Stimulated activated naive CD4-positive, alpha-beta T cell treated with Interleukin-2 at 50 U/mL for 16 hours (primary cell): ENCODE measurements at places on chromosomes 4 and X.

DNA sequence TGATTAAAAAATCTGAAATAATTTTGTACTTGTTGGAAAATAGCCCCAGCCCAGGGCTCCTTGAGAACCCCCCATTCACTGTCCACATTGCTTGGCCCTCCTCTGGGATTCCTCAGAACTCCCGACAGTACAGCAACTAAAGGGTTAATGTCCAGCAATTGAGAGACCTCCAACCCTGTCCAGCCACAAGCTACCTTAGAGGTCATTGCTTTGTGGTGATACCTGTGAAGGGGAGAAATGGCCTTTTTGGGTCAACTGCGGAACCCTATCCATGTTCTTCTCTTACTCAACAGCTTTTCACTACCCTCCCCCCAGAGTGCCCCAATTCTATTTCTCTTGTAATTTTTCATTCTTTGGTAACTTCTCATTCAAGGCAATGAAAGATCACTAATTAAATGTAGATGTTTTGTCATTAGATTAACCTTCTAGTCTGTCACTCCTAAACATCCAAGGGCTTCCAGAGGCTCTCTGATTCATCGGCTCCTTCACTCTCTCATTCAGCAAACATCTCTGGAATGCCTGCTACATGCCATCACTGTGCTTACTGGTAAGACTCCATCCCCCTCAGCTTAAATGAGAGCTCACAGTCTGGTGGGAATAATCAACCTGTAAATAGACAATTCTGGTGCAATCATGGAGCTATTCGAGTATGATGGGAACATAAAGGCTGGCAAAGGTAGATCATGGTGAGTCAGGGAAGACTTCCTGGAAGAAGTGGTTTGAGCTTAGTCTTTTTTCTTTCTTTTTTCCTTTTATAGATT is 241.4 kb upstream of the PGRMC2 start:
- no peak for DNase-seq

DNA sequence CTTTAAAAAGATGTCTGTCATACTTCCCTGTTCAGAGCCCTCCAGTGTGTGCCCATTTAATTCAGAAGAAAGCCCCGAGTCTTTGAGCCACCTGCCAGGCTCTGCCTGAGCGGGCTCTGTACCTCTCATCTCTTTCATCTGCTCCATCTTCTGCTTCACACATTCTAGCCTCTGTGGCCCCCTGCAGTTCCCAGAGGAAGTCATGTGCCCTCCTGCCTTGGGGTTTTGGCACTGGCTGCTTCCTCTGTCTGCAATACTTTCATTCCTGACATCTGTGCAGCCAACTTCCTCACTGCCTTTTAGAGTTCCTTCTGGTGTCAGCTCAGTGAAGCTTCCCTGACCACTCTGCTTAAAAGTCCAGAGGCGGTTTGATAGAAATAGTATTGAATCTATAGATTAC is 6.2 kb upstream of the STK32B start:
- DNase-seq: no peak

- DNase-seq: no peak
Measured at GRCh38 chrX:69844636-69845035, 205.1 kb downstream of the AWAT2 start.

DNA sequence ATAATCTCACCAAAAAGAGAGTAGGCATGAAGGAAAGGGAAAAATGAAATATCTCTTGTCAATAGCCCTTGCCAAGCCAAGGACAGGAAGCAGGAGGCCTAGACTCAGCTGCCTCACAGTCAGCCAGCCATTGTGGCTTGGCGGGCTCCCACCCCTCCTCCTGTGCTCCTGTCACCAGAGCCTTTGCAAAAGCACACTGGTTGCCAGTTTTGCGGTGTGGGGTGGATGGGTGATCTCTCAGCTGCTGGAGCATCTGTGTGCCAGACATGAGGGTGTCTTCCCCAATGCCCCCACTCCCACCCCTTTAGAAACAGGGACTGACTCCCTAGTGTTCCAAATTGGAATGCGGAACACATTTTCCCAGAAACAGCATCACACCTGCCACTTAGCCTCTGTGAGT is 26.1 kb downstream of the ARHGEF6 start:
- no peak for DNase-seq

GRCh38 chr4:1574601-1575417 is 109.3 kb downstream of the FAM53A start:
- DNase-seq: no peak

GRCh38 chr4:7206385-7206784 is 14.0 kb downstream of the SORCS2 start:
- DNase-seq: no peak

- no peak for DNase-seq
Measured at GRCh38 chr4:37510626-37511025, 175.6 kb downstream of the RELL1 start.

DNA sequence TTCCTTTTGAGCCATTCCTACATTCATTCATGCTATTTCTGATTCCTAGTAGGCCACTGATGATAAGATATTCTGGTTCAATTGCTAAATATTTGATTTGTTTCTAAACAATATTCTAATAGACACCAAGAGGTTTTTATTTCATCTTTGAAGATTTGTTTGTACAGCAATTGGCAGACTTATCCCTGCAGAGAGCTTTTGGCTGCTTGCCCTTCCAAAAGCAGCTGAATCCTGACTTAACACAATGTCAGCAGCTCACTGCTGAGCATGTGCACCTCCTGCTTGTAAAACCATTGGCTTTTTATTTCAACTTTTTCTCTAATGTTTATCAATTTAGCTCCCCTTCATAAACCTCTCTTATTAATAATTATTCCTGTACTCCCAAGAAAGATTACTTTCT is 45.3 kb downstream of the MMRN1 start:
- no peak for DNase-seq

DNA sequence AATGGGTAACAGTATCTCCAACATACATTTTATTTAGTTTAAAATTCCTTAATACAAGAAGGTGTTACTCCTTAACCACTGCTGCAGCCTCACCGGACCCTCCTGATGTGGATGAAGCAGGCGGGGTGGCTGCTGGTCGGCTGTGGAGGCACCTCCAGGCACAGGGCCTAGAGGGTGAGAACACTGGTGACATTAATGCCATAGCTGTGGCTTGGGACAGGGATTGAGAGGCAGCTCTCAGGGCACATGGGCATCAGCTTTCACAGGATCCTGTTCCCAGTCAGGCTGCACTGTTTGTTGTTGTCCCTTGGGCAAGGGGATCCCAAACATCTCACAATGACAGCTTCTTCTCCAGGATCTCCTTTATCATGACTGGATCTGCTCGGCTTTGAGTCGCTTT is 90.0 kb downstream of the GATB start:
- no peak for DNase-seq
